ENCODE measurements at places on chromosomes 2 and 18. TPM values are rescaled to one million over a fixed set of nuclear protein-coding genes. Genes with fewer than 3 reads are reported as not detected.

DNA sequence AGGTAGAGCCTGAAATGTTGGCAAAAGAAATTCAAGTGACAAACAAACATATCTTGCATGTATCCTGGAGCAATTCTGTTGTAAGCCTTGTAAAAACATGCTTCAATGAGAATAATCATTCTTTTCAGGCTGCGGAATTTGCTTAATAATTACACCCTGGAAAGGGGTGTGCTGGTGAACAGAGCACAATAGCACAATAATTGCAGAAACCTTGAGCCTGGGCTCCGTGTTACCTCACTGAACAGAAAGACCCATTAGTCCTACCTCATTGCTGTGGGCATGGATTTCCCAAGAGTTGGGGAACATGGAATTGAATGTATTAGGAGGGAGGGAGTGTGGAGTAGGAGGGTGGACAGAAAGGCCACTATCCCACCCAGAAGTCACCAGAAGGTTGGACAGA lies 168.0 kb upstream of the ALKAL2 start:
- no peak for DNase-seq
- no peak overlapping the region for H3K27ac ChIP-seq

DNA sequence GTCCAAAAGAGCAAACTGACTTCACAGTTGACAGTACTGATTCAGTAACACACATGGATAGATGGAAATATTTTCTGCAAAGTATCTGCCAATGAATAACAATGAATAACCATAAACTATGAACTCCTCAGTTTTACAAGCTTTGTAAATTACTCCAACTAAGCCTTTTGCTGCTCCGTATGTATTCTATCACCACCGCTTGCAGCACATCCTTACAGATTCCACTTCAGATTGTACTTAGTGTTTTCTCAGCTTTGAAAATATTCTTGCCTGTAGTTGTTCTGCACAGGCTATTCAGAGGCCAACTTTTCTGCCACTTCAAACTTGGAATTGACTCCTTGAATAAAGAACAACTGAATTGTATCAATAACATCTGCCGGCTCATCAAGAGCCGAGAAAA lies 36.2 kb downstream of the TLK1 start:
- no peak overlapping the region for H3K4me3 ChIP-seq
- no peaks in the 10 kb centered on the region for H3K36me3 ChIP-seq
- H3K27me3 ChIP-seq, result no peaks in the 10 kb centered on the region

The RTP5 gene
- total RNA-seq, result not detected

GRCh38 chr2:72937356-72937669 lies 20.0 kb downstream of the EMX1 start:
- no peak overlapping the region for H3K4me3 ChIP-seq
- peaks cover 17% of the 10 kb centered on the region for H3K27me3 ChIP-seq

GRCh38 chr2:217652761-217653639 lies 349.8 kb downstream of the TNS1 start:
- H3K36me3 ChIP-seq, result no peaks in the 10 kb centered on the region
- H3K27me3 ChIP-seq, result peaks cover 4% of the 10 kb centered on the region
- H3K27ac ChIP-seq, result no peak overlapping the region
- DNase-seq, result no peak
- peaks cover 12% of the 10 kb centered on the region for H3K4me1 ChIP-seq

All from endodermal cell (in vitro differentiated cells).